ENCODE measurements at places on chromosomes 11 and 22.

DNA sequence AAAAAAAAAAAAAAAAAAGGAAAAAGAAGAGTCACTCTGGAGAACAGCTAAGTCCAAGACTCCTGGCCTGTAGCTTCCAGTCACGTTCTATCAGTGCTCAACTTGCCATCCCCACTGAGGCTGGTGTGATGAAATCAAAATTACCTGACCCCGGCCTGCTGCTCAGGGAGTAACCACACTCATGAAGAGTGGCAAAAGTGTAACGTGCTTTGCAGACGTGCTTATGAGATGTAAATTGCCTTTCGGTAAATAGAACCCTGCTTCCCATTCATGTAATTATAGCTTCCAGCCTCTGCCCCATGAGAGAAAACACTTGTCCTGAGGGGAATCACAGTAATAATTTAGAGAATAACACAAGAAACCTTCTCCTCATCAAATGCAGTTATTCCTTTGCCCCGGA is 28.2 kb upstream of the CHKA start:
- no peak for DNase-seq

GRCh38 chr11:20790622-20791021 is 121.2 kb downstream of the NELL1 start:
- no peak for DNase-seq

GRCh38 chr22:37137903-37138665 is 11.6 kb downstream of the IL2RB start:
- no peak for DNase-seq

DNA sequence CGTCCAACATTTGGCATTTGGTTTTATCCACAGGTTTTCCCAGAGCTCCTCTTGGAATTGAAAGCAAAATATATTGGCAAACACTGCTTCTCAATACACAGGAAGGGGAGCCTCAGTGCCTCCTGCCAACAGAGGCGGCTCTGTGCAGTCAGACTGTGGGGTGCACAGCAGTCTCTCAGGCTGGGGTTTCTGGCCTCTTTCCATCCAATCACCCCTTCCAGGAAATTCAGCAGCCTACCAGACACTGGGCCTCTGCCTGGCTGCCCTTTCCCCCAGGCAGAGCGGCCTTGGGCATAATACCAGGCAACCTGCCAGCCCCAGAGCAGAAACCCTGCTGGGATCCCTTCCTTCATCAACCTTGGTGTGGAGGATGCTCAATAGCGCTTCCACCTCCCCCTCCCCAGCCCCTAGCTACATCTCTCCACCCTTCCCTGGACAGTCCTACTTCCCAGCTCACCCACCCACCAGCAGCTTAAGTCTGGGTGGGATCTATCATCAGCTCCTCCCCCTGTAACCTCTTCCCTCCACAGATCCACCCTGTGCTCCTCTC is 17.8 kb upstream of the RAPSN start:
- no peak for DNase-seq

GRCh38 chr11:132876239-132876638 is 656.1 kb downstream of the OPCML start:
- DNase-seq, result no peak

DNA sequence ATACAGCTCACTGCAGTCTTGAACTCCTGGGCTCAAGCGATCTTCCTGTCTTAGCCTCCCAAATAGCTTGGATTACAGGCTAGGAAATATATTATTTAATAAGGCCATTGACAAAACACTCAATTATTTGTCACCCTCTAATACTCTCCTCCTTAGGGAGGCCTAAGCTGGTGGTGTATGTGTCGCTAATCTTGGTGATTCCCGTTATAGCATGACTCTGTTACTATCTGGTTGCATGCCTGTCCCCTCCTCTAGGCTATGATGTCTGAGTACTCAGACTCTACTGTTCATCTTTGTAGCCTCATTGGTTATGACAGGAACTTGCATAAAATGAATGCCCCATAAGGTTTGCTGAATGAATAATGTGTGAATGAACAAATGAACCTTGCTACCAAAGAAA is 87.6 kb downstream of the USP35 start:
- no peak for DNase-seq

DNA sequence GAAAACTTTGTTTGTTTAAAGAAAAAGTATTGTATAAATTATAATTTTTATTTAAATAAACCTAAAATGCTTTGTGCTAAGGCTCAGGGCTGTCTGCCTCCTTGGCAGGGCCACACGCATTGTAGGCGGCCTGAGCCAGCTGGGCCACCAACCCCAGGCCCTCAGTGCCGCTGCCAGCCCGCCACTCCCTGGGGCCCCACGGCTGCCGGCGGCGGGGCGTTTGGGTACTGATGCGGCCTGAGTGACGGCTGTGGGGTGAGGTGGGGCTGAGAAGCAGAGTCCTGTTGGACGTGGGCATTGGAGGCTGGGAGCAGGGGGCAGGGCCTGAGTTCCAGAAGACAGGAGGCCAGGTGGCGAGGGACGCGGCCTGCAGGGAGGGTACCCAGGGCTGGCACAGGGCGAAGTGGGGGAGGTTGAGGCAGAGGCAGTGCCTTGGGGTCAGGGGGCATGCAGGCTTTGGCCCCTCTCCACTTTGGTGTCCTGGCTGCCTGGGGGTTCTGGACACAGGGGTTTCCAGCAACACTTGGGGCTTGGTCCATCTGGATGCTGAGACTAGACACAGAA is 58.3 kb downstream of the CERK start:
- no peak for DNase-seq

GRCh38 chr22:21816787-21817496 is 50.5 kb downstream of the MAPK1 start:
- DNase-seq, result no peak

GRCh38 chr11:110100476-110101240 is 7.5 kb downstream of the ZC3H12C start:
- no peak for DNase-seq

Data from stimulated activated CD4-positive, alpha-beta T cell treated with anti-CD3 and anti-CD28 coated beads, Interleukin-2, amount 100 ng/mL, for 48 hours (primary cell).